B cell (primary cell): ENCODE measurements at places on chromosomes 6 and 20. TPM values are rescaled to one million over a fixed set of nuclear protein-coding genes. Genes with fewer than 3 reads are reported as not detected.
A peak's percentile ranks its signal among the peaks of the same experiment; 100 is the strongest.

The WTAP gene
- polyA plus RNA-seq: 34.2 and 47.3 TPM in 2 replicates

GRCh38 chr20:48400009-48400408 lies 427.8 kb downstream of the PREX1 start:
- no peak for DNase-seq

DNA sequence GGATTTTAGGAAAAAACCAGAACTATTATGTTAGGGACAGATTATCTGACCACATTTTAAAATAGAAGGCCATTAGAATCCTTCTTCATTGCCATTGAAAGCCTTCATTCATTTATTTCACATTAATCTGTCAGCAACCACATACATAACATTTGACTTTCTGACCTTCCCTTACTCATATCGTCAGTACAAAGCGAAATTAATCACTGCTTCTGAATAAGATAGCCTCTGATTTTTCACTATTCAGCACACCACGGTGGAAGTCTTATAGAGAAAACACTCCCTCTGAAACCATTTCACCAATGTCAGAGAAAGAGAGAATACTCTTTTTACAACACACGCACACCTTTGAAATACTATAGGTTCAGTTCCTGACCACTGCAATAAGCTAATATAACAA lies 442.5 kb upstream of the ID4 start:
- DNase-seq: no peak

- no peak for DNase-seq
Measured at GRCh38 chr6:122838060-122838780, 49.2 kb downstream of the SMPDL3A start.

DNA sequence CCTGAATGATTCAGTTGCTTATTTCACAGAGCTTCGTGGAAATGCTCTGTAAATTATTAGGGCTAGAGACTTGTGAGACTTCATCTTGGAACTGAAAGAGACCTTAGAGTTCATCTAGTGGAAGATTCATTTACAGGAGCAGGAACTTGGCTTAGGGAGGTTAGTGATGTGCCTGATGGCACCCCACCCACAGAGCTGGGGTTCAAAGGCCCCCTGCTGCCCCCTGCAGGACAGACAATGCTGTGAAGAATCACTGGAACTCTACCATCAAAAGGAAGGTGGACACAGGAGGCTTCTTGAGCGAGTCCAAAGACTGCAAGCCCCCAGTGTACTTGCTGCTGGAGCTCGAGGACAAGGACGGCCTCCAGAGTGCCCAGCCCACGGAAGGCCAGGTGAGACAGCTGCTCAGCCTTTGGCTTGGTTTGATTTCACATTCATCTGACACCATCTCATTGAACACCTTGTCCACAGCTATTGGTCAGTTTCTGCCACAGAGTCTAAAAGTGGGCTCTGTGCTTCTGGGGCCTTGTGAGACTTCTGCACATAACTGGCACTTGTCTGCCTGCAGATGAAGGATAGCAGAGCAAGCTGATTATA lies 25.1 kb downstream of the MYBL2 start:
- DNase-seq: peak; percentile 83

The LCA5 gene
- polyA plus RNA-seq: 0.12 and 0.14 TPM in 2 replicates

DNA sequence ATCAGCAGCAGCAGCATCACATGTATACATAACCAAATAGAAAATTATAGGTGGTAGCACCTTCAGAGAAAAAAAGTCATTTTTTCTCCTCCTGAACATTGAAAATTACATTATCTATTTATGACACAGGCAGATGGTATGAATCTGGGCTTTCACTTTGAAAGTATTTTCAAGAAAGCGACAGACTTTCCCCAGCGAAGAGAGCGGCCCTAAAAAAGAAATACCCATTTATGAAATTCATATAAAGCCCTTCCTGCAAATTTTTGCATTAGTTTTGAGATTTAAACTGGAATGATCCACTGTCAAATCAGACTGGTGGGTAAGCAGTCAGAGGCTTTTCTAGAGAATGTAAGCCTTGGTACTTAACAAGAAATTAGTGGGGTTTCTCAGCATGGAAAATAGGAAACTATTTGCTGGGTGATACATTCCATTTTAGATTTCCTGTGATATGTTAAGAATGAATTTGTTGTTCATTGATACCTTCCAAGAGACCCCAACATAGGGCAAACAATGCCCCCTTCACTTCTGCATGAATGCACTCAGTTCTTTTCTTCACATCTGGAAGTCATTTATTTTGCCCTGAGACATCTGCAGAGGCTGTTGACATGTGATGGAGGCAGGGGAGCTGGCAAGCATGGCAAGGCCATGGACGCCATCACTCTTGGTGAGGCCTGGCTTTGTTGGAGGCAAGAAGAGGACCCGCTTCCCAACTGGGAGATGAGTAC lies 147.0 kb downstream of the LINC00237 start:
- DNase-seq: no peak

DNA sequence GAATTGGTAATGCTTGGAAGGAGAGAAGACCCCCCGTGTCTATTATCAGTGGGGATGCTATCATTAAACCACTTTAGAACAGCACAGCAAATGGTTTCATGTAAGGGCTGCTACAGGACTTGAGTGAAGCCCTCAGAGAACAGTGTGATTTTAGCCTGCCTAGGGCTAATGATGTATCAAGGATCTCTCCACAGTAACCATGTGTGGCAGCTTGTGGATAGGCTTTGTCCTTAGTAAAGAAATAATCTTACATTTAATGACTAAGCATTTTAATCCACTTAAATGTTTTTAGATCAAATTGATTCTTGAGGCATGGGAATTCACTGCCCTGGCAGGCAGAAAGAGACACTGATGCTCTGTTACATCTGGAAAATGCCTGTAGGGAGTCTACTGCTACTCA lies 495.1 kb downstream of the NKAIN2 start:
- DNase-seq: no peak

- DNase-seq: no peak
Measured at GRCh38 chr6:84606860-84607259, 157.5 kb downstream of the TBX18 start.

DNA sequence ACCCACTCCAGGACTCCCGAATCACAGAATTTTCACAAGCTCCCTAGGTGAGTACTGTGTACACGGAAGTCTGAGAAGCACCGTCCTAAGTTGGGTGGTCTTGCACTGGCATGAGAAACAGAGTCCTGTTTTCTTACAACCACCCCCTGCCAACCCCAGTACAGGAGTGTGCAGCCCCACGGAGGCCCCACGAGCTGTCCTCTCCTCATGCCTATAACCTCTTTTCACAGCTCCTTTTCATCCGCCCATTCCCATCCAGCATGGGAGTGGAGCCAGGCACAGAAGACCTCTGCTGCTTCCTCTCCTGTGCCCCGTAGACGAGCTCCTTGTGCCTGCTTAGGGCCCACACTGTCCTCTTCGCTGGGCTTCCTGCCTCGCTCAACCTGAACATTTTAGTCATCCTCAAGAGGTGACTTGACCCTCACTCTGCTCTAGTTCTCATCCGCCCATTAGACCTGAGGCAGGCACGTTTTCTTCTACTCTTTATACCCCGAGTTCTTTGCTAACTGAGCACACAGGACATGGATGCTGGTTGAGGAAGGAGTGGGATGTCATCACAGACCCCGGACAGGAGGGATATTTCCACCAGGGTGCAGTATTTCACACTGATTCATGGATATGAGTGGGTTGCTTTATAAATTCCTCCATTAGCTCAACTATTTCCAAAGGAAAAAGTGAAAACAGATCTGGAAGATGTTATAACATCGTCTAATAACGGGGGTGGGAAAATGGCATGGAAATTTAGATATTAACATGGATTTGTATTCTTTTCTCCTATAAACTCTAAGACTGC lies 160.5 kb downstream of the TTLL2 start:
- peak; percentile 18 for DNase-seq

DNA sequence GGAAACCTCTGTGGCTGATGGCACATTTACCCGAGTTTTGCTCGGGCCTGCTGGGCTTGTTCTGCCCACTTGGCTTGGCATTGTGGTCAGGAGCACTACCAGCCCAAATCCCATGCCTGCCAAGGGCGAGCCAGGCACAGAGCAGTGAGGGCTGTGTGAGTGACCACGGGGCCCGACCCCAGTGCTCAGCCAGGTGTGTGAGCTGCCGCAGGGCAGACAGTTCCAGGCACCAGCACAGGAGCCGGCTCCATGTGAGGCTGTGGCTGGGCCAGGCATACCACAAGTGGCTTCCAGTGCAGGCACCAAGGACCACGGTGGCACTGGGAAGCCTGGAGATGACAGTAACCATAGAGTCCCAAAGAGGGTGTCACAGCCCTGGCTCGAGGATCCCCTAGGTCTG lies 1225.5 kb upstream of the GJE1 start:
- no peak for DNase-seq

DNA sequence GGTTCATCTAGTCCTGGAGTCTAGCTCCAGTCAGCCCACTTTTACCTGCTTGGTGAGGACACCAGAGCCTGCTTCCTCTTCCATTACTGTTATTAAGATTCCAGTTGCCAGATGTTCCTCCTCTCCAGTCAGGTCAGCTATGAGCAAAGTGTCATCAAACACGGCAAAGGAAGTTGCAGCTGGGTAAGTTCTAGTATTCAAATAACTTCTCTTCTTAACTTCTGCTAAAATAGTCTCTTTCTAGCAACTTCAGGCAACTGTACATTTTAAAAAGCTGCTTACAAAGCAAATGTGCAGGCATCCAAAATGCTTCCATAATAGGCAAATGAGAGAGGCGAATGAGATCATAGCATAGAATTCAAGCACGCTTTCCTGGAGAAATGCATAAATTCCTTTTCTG lies 18.4 kb upstream of the MRPS18A start:
- DNase-seq: peak; percentile 67

DNA sequence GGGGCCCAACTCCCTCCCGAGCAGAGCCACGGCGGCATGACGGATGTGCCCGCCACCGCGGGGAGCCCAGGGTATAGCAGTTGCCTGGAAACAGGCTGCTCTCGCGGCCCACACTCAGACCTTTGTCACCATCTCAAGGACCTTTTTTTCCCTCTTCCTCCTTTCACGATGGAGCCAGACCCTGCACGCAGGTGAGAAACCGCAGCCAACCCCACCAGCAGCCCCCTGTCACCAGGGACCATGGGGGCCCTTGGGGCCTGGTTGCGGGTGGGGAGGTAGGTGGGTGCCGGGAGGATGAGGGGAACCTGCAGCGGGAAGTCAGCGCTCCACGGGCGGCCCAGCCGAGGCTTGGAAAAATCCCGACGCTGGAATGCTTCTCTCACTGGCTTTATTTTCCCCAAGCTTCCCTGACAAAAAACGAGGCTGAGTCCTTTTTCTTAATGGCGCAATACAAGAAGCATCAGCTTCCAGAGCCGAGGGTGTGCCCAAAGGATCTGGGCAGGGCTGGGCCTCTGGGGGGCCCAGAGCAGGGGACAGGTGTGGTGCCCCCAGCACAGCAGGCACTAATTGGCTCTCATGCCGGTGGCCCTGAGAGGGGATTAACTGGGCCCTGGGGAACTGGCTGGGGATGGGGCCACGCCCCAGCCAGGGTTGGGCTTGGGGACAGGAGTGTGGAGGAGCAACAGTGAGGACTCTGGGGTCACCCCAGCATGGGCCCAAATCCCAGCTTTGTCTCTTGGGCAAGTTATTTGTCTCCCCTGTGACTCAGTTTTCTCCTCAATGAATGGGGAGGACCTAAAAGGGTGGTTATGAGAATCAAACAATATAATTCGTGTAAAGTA lies 23.9 kb downstream of the NOL4L start:
- no peak for DNase-seq

The CST4 gene
- not detected in 2 replicates for polyA plus RNA-seq

GRCh38 chr6:4698901-4699659 lies 77.1 kb upstream of the CDYL start:
- no peak for DNase-seq

DNA sequence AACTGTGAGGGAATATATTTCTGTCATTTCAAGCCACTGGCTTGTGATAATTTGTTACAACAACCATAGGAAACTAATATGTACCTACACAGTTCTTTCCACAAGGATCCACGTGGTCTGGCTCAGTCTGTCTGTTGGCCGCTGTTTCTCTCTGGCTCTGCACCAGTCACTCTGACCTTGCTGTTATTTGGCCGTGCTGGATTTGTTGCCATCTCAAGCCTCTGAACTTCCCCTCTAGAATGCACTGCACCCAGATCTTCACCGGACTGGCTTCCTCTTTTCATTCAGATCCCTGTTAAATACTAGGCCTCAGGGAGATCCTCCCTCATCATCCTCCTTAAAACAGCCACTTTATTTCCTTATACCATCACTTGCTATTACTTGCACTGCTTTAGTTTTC lies 446.8 kb downstream of the TFAP2B start:
- DNase-seq: no peak

GRCh38 chr6:9399916-9400315 lies 964.6 kb upstream of the SLC35B3 start:
- no peak for DNase-seq

The OR12D3 gene
- polyA plus RNA-seq: not detected in 2 replicates

GRCh38 chr20:326645-327185 lies 1.4 kb downstream of the SOX12 start:
- DNase-seq: peak; percentile 72

DNA sequence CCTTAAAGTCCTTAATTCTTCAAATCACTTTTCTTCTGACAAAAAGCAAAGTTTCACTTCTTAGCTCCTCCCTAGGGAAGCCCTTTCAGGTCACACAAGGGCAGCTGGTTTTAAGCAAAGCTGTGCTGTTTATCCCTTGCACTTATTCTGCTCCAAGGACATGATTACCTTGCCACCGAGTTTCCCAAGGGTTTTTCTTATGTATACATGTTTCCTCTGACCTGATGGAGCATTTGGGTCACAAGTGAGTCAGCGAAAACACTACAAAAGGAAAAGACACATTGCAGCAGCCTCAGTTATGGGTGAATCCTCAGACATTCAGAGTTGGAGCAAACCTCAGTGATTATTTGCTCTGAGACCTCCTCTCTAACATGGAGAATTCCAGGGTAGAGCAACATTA lies 26.6 kb upstream of the ILRUN start:
- no peak for DNase-seq

DNA sequence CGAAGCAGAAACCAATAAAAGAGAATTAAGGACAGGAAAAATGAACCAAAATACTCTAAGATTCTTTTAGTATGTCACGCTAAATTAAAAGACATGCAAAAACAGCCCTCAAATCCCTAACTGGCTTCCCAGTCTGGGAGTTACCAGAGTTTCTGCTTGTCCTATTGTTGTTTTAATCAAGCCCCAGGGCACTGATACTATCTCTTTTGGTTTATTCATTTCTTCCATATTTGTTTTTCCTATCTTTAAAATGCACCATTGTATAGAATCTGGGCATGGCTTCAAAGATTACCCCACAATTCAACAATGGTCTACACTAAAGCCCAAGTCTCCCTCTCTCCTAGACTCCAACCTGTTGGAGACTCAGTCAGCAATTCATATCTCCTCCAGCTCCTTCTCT lies 169.1 kb downstream of the MYLK4 start:
- DNase-seq: no peak

GRCh38 chr6:39686976-39687375 lies 38.2 kb downstream of the KIF6 start:
- DNase-seq: no peak

The SLC22A7 gene
- not detected in 2 replicates for polyA plus RNA-seq

DNA sequence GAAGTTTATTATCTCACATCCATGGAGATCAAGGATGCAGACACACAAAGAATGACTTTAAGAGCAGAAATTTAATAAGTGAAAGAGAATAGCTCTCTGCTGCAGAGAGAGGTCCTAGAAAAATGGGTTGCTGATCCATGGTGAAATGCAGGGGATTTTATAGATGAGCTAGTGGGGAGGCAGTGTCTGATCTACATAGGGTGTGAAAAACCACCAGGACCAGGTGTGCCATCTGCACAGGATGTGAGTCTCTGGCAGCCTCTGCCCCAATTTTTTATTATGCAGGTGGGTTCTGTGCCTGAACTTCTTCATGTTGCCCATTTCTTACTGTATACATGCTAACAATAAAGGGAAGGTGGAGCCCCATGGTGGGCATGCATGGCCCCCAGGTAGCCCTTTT lies 19.9 kb upstream of the NANP start:
- DNase-seq: no peak
